ENCODE measurements at places on chromosomes 6 and 20.
A peak's percentile ranks its signal among the peaks of the same experiment; 100 is the strongest.

DNA sequence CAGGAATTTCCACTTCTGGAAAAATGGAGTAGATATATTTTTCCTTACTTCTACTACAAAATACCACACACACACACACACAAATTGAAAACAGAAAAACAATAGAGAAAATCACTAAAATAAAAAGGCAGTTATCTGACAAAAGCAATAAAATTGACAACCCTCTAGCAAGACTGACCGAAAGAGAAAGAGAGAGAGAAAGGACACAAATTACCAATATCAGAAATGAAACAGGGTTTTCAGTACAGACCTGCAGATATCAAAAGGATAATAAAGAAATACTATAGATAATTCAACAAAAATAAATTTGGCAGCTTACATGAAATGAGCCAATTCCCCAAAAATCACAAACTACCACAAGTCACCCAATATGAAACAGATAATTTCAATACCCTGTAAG, 104.7 kb downstream of the OPRM1 start:
- no peak for DNase-seq

GRCh38 chr6:71979911-71980310, 93.6 kb downstream of the RIMS1 start:
- DNase-seq = no peak

DNA sequence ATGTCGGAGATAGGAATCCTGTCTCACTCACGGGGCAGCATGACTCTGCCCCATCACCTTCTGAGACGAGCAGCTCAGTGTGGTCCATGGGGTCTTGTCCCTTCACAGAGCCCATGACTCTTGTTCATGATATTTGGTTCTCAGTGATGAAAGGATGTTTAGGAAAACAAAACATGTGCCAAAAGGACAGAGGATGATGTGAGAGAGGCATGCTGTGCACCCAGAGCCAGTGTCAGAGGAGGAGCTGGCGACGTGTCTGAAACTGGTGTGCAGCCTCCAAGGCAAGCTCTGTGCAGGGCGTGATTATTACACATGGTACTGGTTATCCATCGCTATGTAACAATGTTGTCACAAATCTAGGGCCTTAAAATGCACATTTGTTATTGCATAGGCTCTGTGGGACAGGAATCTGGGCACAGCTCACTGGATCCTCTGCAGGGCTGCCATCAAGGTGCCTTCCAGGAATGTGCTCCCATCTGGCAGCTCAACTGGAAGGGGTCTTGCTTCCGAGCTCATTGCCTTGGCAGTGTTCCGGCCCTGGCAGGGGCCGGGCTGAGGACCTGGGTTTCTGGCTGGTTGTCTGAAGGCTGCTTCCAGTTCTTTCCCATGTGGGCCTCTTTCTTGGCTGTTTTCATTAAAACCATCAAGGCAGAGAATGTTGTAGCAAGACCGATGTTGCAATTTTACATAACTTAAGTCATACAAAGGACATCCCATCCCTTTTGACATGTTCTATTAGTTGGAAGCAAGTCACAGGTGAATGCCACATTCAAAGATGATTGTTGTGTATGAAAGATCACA, 175.4 kb downstream of the ERMARD start:
- no peak for DNase-seq

DNA sequence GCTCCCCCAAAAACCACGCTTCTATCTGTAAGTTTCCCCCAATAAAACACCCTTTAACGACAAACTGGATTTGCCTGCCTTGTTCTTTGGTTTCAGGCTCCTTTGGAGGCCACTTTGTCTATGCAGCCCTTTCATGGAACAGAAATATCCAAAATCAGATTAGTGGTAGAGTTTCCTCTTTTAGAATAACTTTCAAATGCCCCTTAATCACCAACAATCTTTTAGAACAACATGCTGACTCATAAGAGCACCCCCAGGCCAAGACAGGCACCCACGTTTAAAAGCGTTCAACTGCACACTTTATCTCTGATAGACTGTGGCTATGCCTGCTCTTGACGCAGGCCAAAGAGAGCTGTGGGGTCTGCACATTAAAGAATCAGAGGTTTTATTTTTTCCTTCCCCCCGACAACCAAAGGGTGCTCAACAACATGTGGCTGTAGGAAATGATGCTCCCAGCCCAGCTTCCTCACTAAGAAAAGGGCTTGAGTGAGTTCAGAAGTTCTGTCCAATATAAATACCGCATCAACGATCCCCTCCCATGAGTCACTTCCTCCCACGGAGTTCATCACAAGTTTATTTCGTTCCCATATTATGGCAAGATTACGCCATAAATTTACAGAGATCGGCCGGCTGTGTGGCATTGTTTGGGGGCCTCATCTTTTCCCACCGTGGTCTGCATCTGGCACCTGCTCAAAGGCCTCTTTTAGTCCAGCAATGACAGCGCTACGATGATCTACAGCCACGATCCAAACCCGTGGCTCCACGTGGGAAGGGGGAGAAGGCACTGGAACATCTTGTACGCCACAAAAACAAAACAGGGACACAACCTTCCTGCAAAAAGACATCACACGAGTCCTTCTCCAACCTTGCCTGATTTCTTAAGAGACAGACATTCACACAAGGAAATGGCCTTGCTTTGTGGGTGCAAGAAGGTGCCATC, 88.8 kb upstream of the NFATC2 start:
- no peak for DNase-seq

DNA sequence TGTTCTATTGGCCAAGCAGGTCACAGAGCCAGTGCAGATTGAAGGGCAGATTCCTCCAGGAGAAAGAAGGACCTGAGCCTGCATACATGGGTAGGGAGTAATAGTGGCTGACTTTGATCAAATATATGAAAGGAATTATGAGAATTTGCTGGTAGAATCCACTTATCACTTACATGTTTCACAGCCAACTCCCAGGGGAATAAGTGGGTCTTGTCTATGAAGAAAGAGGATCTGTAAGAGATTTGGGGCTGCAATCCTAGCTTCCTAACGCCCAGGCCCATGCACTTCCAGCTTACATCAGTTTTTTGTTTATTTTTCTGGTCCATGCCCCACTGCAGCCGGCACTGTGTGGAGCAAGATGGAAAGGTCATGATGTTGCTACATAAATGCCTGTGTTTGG, 107.9 kb upstream of the SYNDIG1 start:
- no peak for DNase-seq

DNA sequence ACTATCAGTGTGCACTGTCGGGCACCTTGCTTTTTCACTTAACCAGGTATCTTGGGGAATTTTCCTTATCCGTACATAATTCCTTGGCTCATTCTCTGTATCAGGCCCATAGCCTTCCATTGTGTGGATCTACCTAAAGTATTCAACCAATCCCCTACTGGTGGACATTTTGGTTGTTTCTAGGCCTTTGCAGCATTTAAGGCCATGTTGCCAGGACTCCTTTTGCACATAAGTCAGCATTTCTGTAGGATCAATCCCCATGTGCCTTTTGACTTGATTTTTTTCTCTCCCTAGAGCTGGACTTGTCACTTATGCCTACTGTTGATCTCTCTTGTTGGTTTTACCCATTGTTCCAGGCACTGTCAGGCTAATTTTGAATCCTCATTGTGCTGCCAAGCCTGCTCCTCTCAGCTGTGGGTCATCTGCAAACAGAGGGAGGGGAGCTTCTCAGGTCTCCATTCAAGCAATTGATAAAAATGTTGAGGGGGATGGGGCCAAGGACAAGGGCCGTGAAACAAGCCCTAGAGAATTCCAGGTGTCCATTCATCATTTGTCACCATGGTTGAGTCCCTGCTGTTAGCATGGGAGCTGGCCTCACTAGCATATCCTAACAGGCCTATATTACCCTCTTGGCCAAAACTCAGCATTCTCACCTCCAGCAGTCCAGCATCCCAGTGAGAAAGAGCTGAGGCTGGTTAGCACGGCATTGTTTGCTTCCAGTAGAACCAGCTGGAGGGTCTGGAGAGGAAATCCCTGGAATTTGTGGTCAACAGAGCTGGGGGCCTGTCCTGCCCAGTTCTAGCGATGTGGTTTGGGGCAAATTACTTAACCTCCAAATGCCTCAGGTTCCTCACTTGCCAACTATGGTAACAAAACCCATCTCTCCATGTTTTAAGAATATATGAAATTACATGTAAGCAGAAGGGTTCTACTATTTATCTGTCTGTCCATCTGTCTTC, 178.4 kb downstream of the MRPL14 start:
- DNase-seq = no peak

GRCh38 chr6:117933471-117933870, 26.4 kb downstream of the SLC35F1 start:
- no peak for DNase-seq

GRCh38 chr6:9646342-9647070, 768.4 kb downstream of the TFAP2A start:
- DNase-seq = no peak

- no peak for DNase-seq
Observed at GRCh38 chr6:56655249-56655648, 12.6 kb upstream of the DST start.

GRCh38 chr20:12241065-12241464, 323.4 kb downstream of the BTBD3 start:
- peak; percentile 24 for DNase-seq

DNA sequence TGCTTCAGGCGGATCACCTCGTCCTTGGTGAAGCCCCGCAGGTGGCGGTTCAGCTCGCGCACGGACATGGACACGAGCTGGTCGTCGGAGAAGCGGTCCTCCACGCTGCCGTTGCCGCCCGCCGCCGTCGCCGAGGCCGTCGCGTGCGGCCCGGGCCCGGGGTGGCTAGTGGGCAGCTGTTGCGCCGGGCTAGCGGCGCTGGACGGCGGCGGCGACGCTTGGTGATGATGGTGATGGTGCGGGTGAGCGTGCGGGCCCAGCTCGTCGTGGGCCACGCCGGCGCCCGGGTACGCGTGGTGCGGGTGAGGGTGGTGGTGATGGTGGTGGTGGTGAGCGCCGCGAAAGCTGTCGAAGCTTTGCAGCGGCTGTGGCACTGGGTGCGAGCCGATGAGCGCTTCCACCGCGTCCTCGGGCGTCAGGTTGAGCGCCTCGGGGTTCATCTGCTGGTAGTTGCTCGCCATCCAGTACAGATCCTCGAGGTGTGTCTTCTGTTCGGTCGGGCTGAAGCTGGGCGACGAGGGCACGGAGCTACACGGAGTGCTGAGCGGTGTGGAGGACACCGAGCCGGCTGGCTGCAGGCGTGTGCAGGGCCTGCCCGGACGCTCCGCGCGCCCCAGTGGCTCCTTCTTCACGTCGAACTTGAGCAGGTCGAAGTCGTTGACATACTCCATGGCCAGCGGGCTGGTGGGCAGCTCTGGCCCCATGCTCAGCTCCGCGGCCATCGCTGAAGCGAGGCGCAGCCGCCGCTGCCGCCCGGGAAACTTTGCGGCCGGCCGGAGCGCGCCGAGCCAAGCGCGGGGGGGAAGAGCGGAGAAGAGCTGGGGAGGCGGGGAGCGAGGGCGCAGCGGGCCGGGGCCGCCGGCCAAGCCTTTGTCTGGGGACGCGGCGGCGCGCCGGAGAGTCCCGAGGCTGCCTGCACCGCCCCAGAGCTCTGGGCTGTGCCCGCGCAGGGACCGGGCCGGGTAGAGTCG, 622 bp downstream of the MAFB start:
- DNase-seq = peak; percentile 44

DNA sequence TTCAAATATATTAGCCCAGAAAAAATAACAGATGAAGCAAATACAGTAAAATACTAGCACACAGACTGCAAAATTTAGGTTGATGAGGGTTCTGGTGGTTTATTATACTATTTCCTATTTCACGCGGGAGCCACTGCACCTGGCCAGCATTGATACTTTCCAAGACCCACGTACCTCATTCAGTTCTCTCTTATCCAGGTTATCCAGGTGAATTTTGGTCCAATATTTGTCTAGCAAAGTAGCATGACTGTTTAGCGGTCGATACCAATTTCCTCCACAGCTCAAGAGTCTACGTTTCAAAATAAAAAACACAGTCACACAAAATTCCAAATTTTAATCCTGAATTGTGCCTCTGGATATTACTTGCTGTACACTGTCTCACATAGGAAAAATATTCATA, 34.8 kb downstream of the MDN1 start:
- no peak for DNase-seq

DNA sequence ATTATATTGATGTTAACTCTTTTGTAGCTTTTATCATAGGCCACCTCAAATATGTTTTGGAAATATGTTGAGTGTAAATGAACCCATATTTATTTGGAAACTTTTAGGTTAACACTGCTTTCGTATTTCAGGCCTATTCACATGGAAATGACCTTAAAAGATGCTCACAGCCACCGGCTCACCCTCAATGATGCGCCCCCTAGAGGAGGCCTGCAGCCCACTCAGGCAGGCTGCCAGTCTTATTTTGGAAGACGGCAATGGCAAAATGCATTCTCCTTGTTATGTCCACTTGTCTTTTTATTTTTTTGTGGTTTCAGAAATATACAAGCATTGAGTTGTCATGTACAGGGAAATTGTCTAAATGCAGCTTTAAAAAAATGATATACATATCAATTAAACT, 869.7 kb downstream of the PHF3 start:
- DNase-seq = no peak

- DNase-seq = no peak
Observed at GRCh38 chr6:134930463-134930862, 19.4 kb downstream of the ALDH8A1 start.

GRCh38 chr6:142900227-142900971, 44.6 kb downstream of the HIVEP2 start:
- DNase-seq = no peak

DNA sequence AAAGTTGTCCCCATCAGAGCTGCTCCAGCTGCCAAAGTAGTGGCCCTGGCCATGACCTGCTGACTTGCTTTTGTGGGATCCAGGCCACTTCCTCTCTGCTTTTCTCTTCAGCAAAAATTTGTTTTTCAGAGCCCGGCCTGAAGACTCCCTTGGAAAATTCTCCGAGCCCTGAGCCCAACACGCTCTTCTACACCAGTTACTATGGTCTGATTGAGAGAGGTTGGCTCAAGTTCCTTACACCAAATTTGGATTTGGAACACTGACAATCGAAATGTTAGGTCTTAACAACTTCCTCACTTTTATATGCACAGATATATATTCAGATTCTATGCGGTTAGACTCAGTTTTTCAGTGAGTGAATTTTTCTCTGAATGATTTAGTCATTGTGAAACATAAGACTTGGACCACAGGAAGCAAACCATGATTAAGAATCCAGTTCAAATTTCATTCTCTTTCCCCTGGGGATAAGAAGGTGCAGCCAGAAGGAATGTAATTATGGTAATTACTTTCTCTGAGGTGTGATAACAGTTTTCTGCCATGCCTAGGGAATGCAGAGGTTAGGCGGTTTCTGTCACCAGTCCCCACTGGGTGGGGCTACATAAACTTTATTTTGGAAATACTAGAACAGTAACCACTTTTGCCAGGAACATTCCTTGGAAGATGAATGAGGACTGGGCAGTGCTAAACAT, 365.2 kb downstream of the SYNE1 start:
- no peak for DNase-seq

GRCh38 chr20:33518071-33518470, 28.2 kb downstream of the CBFA2T2 start:
- DNase-seq = no peak

DNA sequence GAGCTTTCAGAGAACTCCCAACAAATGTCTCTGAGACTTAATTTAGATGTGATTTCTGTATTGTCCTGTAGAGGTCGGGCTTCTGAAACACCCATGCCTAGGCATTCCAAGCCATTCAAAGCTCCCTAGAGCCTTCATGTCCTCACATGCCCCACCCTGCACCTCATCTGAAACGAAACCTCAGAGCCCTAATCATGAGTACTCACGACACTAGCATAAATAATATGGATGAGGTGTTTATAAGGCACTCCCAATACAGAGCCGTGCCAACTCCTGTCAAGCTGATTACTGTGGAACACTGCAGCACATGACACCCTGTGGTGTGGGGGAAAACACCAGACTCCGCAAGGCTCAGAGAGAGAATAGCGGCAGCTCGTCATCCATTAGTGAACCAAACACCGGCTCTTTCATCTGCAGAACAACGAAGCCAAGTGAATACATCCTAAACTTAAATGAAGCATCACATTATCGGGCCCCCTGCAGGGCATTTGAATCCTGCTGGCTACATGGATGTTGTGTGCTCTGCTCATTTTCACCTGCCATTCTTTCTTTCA, 83.8 kb downstream of the FNDC1 start:
- DNase-seq = peak; percentile 73

Data from NCI-H187 (cell line).